ENCODE measurements at places on chromosomes 1 and 21. TPM values are rescaled to one million over a fixed set of nuclear protein-coding genes. Genes with fewer than 3 reads are reported as not detected.
A peak's percentile ranks its signal among the peaks of the same experiment; 100 is the strongest.

DNA sequence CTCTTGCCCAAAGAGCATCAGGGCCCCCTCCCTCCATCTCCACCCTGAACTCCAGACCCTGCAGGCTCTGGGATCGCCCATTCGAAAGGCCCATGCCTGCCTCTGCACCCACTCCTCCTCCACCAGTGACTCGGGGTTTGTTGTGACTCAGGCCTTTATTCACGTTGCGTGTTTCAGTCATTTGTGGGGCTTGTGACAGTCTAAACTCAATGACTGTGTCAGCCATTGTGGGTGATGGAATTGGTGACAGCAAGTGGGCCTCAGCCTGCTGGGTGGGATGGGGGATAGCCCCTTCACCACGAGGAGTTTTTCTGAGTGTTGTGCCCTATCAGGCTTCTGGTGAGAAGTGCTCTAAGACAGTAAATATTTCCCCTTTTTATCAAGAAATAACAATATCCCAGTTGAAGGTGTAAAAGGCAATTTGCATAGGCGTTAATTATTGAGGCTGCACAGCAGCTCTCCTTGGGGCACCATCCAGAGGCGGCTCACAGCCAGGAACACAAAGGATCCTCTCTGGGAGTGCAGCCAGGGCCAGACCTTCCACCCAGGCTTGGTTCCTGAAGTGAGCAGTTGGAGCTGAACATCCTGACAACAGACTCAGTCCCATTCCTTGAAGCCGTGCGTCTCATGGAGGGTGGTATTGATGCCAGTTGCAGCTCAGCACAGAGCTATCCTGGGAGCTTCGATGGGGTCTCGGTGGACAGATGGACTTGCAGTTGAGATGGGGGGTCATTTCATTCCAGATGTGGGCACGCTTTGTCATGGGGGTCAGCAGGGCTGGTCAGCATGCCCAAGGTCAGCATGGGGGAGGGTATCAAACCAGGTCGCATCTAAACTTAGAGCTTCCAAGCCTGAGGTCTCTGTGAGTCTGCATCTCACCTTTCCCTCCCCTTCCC lies 135.6 kb upstream of the CACNA1E start:
- DNase-seq = no peak
- peaks cover 18% of the 10 kb centered on the region for H3K27me3 ChIP-seq
- no peaks in the 10 kb centered on the region for H3K36me3 ChIP-seq
- no peaks in the 10 kb centered on the region for H3K4me1 ChIP-seq
- H3K27ac ChIP-seq = no peak overlapping the region

- no peak overlapping the region for H3K27ac ChIP-seq
- peaks cover 2% of the 10 kb centered on the region for H3K27me3 ChIP-seq
- no peaks in the 10 kb centered on the region for H3K36me3 ChIP-seq
- H3K4me3 ChIP-seq = no peak overlapping the region
- no peak for DNase-seq
Measured at GRCh38 chr1:180534214-180534613, 24.6 kb upstream of the OVAAL start.

GRCh38 chr1:203700901-203701300 lies 64.1 kb upstream of the LAX1 start:
- DNase-seq = no peak
- H3K4me3 ChIP-seq = no peak overlapping the region
- peaks cover 6% of the 10 kb centered on the region for H3K27me3 ChIP-seq

KRTAP19-5 gene
- not detected for total RNA-seq

GRCh38 chr1:209742409-209743144 lies 13.3 kb upstream of the TRAF3IP3 start:
- H3K27me3 ChIP-seq = peaks cover 26% of the 10 kb centered on the region
- H3K4me1 ChIP-seq = peaks cover 33% of the 10 kb centered on the region
- peak overlapping the region; percentile 49 for H3K4me3 ChIP-seq
- H3K36me3 ChIP-seq = no peaks in the 10 kb centered on the region
- DNase-seq = peak; percentile 32

DNA sequence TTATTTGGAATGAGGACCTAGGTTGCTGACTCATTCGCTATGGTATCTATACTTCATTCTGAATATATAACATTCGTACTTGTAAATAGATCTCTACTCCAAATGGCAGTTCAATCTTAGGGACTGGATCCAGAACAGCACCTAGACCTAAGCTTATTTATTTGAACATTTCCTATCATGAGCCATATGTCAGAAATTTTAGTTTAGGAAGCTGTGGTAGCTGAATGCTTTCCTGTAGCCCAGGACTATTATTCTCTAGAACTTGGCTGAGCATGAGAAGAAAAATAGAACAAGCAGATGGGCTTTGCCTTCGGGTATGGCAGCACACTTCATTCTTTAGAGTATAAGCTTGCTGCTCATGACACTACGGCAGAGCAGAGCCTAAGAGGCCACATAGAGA lies 1114.4 kb upstream of the B3GALT2 start:
- H3K4me1 ChIP-seq = peaks cover 13% of the 10 kb centered on the region
- H3K27ac ChIP-seq = no peak overlapping the region
- H3K4me3 ChIP-seq = no peak overlapping the region
- H3K36me3 ChIP-seq = no peaks in the 10 kb centered on the region

ZYG11A gene
- 0.94 TPM for total RNA-seq

- peaks cover 2% of the 10 kb centered on the region for H3K27me3 ChIP-seq
- no peaks in the 10 kb centered on the region for H3K4me1 ChIP-seq
- H3K4me3 ChIP-seq = no peak overlapping the region
- DNase-seq = no peak
- H3K36me3 ChIP-seq = no peaks in the 10 kb centered on the region
Measured at GRCh38 chr1:76140227-76140626, 65.7 kb downstream of the ST6GALNAC3 start.

RGS2 gene
- total RNA-seq = 4.4 TPM

DNA sequence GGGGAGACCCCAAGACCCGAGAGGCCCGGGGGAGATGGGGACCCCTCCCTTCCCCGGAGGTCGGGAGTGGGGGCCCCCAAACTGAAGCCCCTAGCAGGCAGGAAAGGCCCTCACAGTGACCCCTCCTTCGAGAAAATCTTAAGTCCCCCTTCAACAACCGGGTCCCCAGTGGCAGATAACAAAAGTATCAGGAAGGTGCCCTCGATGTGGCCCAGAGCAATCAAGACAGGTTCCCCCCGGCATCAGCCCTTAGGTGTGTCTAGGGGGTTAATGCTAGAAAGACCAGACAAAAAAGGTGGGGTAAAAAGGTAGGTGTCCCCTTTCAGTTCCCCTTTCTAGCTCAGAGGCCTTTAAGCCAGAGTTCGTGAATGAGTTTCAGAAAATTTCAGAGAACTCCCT lies 282 bp upstream of the ECE1 start:
- peak overlapping the region; percentile 88 for H3K4me3 ChIP-seq
- peaks cover 4% of the 10 kb centered on the region for H3K36me3 ChIP-seq
- peaks cover 49% of the 10 kb centered on the region for H3K4me1 ChIP-seq
- DNase-seq = no peak

- DNase-seq = no peak
- no peak overlapping the region for H3K27ac ChIP-seq
- H3K27me3 ChIP-seq = peaks cover 2% of the 10 kb centered on the region
- peaks cover 10% of the 10 kb centered on the region for H3K4me1 ChIP-seq
Measured at GRCh38 chr1:56967900-56968832, 2.4 kb upstream of the C8B start.

DNA sequence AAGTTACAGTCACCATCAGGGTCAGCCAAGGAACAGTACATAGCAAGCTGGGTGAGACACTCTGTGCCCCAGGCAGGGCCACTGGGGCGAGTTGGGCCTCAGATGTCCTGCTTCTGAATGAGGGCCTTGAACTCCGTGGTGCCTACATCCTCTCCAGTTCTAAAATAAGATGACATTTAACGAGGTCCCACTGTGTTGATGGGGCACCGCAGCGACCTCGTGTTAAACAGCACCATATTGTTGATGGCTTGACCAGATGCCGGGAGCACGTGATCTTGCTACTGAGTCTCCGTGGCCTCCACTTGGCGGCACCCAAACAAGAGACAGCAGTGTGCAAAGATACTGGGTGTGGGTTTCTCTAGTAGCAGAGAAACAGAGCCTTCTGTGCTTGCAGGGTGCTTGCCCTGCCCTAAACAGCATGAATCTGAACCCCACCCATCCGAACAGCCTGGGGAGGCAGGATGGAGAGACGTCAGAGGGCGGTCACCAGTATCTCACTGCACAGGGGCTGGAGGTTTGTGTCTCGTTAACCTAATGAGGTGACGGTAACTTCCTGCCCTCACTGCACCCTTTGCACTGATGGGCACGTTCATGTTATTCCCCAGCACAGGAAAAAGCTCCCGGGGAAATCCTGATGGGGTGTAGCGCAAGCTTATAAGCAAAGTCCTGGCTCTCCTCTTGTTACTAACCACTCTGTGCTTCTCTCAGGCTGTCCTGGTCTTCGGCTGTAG lies 324.4 kb downstream of the AJAP1 start:
- no peaks in the 10 kb centered on the region for H3K36me3 ChIP-seq
- no peak for DNase-seq
- H3K27ac ChIP-seq = no peak overlapping the region
- H3K4me3 ChIP-seq = no peak overlapping the region
- no peaks in the 10 kb centered on the region for H3K27me3 ChIP-seq
- H3K4me1 ChIP-seq = no peaks in the 10 kb centered on the region

- no peak overlapping the region for H3K4me3 ChIP-seq
- no peaks in the 10 kb centered on the region for H3K27me3 ChIP-seq
- peaks cover 19% of the 10 kb centered on the region for H3K36me3 ChIP-seq
- DNase-seq = no peak
Measured at GRCh38 chr1:230208619-230209261, 141.7 kb downstream of the GALNT2 start.

DNA sequence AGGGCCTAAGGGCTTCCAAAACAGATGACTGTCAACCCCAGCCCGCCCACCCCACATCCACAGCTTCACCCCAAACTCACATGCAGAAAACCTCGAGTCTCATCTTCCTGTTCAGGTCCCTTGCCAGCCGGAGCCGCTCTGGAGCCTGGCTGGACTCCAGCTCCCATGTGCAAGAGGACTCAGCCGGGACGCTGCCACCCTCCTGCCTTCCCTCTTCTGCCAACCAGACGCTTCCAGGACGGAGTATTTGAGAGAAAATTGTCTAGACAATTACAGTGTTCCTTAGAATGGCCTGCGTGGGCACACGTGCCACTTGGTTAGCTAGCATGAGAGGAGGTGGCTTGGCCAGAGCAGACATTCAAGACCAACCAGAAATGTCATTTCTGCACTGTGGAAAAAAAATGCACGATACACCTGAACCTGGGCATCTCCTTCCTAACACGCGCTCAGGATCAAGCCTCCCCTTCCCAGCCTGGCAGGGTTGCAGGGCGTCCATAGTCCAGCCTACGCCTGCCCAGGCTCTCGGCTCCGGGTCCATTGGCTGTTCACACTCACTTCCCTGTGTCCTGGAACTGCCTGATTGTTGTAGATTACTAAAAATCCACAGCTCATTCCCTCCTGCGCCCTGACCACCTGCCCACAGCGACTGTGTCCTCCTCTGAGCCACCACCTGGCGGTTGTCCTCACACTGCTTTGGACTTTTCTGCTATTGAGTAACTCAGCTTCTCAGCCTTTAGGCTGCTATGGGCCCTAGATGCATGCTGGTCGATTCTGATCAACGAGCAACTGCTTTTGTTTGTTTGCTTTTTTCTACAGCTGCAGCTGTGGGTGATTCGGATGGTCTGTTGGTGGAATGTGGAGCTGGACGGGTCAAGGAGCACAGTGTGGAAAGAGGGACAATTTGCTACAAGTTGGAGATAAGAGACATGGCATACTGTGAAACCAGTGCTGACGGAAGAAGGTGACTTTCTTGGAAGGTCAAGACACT lies at the start of gene CLDN14:
Gene CLDN14, minus strand, starts transcription at position 708 of the 988 bp plus-strand sequence. CDS start 18,427 bp downstream, outside the sequence.
- peak within 1 kb of the TSS; percentile 82 for H3K27ac ChIP-seq
- no peaks in the 10 kb centered on the region for H3K27me3 ChIP-seq
- H3K4me1 ChIP-seq = peaks cover 34% of the 10 kb centered on the region
- H3K4me3 ChIP-seq = peak within 1 kb of the TSS; percentile 85
- no peaks in the 10 kb centered on the region for H3K36me3 ChIP-seq

- H3K4me3 ChIP-seq = no peak overlapping the region
- peaks cover 1% of the 10 kb centered on the region for H3K27me3 ChIP-seq
- no peak overlapping the region for H3K27ac ChIP-seq
- peaks cover 33% of the 10 kb centered on the region for H3K36me3 ChIP-seq
Measured at GRCh38 chr1:109316506-109316905, 9.7 kb upstream of the MYBPHL start.

DNA sequence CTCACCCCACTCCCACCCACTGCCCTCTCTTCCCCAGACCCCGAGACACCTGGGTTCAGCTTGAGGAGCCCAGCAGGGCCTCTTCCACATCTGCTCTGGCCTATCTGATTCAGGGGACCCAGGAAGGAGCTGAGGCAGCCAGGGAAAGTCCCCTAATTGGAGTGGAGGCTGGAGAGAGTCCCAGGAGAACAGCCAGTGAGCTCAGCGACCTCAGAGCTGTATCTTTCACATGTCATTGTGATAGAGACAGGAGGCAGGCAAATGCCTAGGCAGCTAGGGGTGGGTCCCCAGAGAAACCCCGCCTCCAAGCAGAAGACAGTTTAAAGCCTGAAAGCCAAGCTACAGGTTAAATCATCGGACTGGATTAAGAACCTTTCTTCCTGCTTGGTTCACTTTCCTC lies 122.7 kb downstream of the MATN1 start:
- peaks cover 41% of the 10 kb centered on the region for H3K27me3 ChIP-seq
- no peak overlapping the region for H3K4me3 ChIP-seq
- H3K4me1 ChIP-seq = no peaks in the 10 kb centered on the region
- no peak for DNase-seq

- H3K36me3 ChIP-seq = no peaks in the 10 kb centered on the region
- peak overlapping the region; percentile 87 for H3K4me3 ChIP-seq
- peak overlapping the region; percentile 40 for H3K27ac ChIP-seq
Measured at GRCh38 chr1:227788271-227789083, 27.0 kb upstream of the PRSS38 start.

KCNE1 gene
- total RNA-seq = 0.75 TPM

MTHFR gene
- 11.7 TPM for total RNA-seq

RNU1-2 gene
- total RNA-seq = 1,916 TPM

GRCh38 chr1:19013826-19014548 lies 57.5 kb upstream of the IFFO2 start:
- no peak for DNase-seq
- H3K36me3 ChIP-seq = no peaks in the 10 kb centered on the region
- H3K27me3 ChIP-seq = peaks cover 4% of the 10 kb centered on the region
- no peak overlapping the region for H3K4me3 ChIP-seq
- H3K27ac ChIP-seq = no peak overlapping the region
- peaks cover 39% of the 10 kb centered on the region for H3K4me1 ChIP-seq

- 0 out of 2 replicates have a peak, but pooled peaks cover 4% of the 10 kb centered on the region for H3K4me1 ChIP-seq
- no peak for DNase-seq
- peaks cover 20% of the 10 kb centered on the region for H3K36me3 ChIP-seq
- H3K27ac ChIP-seq = no peak overlapping the region
Measured at GRCh38 chr21:41840880-41841279, 38.3 kb downstream of the PRDM15 start.

DNA sequence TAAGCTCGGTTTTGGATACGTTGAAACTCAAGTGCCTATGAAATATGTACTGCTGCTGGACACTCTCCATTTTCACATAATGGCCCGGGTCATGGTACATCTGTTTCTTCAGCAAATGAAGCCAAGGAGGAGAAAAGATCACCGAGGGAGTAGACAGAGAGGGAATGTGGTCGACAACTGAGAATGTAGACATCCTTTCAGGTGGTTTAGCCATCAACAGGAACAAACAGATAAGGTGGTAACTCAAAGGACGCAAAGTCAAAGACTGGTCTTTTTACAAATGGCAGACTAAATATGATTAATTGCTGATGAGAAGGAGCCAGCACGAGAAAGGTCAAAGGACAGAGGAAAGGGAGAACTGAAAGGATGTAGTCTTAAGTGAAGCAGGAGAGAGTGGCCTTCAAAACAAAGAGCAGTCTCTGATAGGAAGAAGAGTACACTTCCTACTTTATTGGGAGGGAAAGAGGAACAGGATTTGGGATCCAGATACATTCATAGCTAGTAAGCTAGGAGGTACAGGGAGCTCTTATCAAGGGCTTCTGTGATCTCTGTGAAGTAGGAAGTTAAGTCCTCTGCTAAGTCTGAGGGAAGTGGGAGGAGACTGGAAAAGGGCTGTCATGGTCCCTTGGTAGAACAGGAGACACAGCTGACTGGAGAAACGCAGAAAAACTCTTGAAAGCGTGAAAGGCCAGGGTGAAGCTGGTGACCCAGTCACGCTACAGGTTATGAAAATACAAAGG lies 28.3 kb downstream of the NUP133 start:
- H3K27me3 ChIP-seq = no peaks in the 10 kb centered on the region
- no peak overlapping the region for H3K27ac ChIP-seq
- no peak for DNase-seq

Measured in HFFc6 (cell line).